Stimulated activated naive CD8-positive, alpha-beta T cell treated with anti-CD3 and anti-CD28 coated beads, Interleukin-15, Interleukin-2, amounts not matched to agents 100 U/mL and 50 U/mL, for 24 hours (primary cell): ENCODE measurements at places on chromosomes 1 and 21.
A peak's percentile ranks its signal among the peaks of the same experiment; 100 is the strongest.

- DNase-seq = no peak
Observed at GRCh38 chr1:37400466-37401225, 73.7 kb upstream of the ZC3H12A start.

- no peak for DNase-seq
Observed at GRCh38 chr1:25020173-25020845, 90.2 kb upstream of the RUNX3 start.

- DNase-seq = no peak
Observed at GRCh38 chr1:239056940-239057339, 329.4 kb upstream of the CHRM3 start.

GRCh38 chr21:44880405-44881197 lies 7.1 kb upstream of the PTTG1IP start:
- DNase-seq = no peak

- DNase-seq = no peak
Observed at GRCh38 chr1:182143825-182144645, 82.5 kb upstream of the ZNF648 start.

DNA sequence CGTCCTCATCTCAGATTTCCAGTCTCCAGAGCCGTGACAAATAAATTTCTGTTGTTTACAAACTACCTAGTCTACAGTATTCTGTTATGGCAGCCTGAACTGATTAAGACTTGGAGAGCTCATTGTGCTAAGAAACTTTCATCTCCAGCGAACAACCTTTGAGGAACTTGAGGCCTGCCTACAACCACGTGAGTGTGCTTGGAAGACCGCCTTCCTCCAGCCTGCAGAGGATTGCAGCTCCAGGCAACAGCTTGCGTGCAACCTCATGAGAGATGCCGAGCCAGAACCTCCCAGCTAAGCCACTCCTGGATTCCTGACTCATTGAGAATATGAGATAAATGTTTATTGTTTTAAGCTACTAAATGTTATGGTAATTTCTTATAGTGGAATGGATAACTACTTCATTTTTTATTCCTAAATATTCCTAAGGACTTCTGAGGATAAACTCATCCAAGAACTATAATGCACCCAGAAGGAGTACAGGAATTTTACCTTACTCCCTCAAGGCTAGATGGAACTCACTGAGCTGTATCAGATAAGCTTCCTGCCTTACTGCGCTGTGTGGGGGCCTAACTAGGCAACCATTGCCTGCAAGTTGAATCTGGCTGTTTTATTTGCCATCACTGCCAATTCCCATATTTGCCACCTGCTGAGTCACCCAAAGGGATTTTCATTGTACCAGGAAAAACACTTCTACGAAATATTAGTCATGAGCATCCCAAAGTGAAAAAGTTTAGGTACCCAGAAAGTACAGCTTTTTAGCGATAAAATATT lies 17.6 kb downstream of the FAM177B start:
- no peak for DNase-seq

DNA sequence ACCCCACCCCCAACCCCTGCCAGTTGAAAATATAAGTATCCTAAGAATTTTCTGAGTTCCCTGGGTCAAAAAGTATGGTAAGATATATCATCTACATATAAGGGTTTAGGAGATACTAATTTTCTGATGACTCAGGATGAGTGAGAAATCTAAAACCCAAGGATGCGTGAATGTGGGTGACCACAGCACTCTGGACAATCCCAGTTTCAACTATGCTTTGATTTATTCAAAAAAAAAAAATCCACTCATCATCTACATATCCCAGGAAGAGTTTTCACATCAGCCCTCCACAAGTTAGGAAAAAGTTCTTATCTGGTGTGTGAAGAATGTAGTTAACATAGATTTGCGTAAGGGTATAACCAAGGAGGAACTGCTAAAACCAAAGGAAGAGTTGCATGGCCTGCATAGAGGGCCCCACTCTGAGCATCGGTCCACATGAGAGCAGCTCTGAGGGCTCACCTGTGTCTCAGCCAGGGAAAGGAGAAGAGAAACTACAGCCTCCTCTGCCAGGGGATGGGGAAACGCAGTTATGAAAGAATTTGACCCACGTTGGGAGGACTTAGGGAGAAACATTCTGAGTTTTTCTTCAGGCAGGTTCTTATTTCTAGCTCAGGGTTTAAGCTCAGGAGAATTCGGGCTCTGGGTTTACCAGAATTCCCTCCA lies 18.8 kb downstream of the LAMB3 start:
- no peak for DNase-seq

DNA sequence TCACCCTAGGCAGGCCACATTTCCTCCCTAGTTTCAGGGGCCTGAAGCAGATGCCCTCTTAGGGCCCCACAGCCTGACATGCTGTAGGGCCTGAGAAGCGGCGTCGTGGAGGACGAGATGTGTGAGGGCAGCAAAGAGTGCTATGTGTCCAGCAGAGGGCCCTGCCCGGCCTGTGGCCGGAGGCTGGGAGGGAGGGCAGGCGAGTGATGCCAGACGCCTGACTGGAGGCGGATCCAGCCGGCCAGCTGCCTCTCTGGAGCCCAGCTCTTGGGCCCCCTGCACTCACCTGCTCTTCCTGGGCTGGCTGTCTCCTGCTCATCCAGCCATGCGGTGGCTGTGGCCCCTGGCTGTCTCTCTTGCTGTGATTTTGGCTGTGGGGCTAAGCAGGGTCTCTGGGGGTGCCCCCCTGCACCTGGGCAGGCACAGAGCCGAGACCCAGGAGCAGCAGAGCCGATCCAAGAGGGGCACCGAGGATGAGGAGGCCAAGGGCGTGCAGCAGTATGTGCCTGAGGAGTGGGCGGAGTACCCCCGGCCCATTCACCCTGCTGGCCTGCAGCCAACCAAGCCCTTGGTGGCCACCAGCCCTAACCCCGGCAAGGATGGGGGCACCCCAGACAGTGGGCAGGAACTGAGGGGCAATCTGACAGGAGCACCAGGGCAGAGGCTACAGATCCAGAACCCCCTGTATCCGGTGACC lies at the start of gene GPR37L1:
Gene GPR37L1, plus strand, starts transcription at position 279 of the 697 bp plus-strand sequence. Its CDS starts 47 bp downstream, at position 326.
- no peak for DNase-seq

GRCh38 chr1:116804736-116805135 lies 50.5 kb downstream of the CD2 start:
- peak; percentile 44 for DNase-seq

- no peak for DNase-seq
Observed at GRCh38 chr1:43440358-43440757, 13.4 kb downstream of the HYI start.
